ENCODE measurements at places on chromosomes 11 and 22.

- no peak for DNase-seq
These were observed 88.6 kb upstream of the KCNQ1OT1 start for GRCh38 chr11:2788168-2789071.

DNA sequence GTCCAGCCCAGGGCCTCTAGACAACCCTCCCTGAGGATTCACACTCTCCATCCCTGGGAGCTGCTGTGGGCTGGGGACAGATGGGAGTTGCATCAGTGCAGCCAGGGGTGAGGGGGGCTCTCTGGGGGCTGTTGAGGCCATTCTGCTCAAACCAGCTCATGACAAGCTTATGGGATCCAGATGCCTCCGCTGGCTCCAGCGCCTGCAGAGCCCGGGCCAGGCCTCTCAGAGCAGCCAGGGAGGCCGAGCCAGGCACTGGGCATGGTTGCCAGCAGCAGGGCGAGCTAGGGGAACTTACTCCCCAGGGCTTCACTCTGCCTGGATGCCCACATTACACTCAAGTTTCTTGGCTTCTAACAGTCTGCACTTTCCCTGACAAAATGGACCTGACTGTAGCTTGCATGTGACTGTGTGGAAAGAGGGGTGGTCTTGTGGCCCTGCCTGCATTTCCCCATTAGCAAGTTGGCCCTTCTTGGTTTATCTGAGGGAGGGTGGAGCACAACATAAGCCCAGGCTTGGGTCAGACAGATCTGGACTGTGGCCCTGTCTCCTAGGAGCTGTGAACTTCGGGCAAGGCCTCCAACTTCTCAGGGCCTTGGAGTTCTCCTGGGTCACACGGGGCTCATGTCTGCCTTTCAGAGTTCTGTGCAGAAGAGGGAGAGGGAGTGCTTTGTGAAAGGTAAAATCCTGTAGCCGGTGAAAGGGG lies 34.5 kb upstream of the CYB5R3 start:
- peak; percentile 69 for DNase-seq

DNA sequence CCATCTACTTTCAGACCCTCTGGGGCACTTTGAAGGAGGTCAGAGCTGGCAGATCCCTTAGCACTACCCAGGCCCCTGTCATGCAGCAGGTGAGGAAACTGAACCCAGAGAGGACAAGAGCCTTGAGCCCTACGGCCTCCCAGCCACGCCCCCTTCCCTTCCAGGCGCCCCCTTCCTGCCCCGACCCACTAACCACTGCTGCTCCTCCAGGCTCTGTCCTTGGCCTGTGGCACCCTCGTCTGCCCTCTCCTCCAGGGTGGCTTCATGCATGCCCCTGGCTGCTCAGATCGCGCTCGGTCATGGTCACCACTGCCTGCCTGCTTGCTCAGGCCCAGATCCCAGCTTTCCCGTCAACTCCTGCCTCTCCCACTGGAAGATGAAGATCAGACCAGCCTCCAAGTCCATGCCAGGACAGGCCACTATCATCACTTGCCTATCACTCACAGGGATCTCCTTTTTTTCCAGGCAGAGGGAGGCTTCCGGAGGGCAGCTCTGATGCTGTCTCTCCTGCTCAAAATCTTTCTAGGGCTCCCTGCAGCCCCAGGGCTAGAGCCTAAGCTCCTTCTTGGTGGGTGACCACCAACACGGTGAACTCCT lies 30.7 kb downstream of the ELFN2 start:
- DNase-seq, result no peak

- no peak for DNase-seq
These were observed 547.6 kb downstream of the INSC start for GRCh38 chr11:15662285-15662684.

DNA sequence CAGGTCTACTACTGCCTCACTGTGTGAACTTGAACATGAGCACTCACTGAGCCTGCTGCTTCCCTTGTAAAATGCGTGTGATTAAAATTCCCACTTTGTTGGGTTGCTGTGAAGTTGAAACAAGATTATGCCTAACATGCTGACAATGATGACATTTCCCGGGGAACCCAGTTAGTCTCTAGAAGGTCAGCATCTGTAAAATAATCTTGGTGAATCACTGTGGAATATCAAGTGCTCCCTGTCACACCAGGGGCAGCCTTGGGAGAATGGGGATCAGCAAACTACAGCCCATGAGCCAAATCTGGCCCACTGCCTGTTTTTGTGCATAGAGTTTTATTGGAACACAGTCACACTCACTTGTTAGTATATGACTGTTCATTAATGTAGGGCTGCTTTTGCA lies 335.2 kb downstream of the MIAT start:
- no peak for DNase-seq

DNA sequence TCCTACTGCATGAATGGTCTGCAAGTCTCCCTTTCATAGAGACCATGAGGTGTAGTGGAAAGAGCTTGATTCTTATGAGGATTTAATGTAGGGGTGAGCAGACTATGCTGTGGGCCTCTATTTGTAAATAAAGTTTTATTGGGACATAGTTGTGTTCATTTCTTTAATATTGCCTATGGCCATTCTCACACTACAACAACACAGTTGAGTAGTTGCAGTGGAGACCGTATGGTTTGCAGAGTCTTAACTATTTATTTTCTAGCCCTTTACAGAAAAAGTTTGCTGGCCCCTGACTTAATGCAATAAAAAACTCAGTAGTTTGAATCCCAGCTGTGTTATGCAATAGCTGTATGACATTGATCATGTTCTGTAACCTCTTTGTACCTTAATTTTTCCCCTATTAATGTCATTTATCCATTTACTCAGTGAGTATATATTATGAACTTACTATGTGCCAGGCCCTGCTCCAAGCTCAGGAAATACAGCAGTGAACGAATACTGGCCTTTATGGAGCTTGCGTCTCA lies 106.3 kb downstream of the ATXN10 start:
- no peak for DNase-seq

- DNase-seq, result no peak
These were observed 54.8 kb downstream of the DENND5A start for GRCh38 chr11:9210224-9210921.

- DNase-seq, result no peak
These were observed 130.5 kb downstream of the KIRREL3 start for GRCh38 chr11:126870021-126870420.

GRCh38 chr11:30018495-30018894 lies 1.7 kb upstream of the KCNA4 start:
- DNase-seq, result no peak

DNA sequence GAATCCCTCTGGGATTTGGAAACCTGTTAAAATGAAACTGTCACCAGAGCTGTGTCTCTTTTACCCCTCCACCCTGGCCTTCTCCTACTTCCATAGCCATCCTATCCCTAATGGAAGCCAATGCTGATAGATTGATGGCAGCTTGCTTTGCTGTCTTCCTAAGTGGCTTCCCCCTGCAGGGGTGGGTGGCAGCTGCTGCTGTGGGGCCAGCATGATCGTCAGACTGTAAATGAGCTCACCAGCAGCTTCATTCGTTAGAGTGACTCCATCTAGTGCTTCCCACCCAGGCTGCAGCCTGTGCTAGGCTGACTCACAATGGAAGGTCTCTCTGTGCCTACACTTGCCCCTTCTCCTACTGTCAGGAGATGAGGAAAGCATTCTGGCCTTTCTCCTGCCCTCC lies 311.0 kb downstream of the BUD13 start:
- DNase-seq, result no peak

GRCh38 chr22:21026783-21027692 lies 5.3 kb downstream of the SLC7A4 start:
- peak; percentile 74 for DNase-seq

DNA sequence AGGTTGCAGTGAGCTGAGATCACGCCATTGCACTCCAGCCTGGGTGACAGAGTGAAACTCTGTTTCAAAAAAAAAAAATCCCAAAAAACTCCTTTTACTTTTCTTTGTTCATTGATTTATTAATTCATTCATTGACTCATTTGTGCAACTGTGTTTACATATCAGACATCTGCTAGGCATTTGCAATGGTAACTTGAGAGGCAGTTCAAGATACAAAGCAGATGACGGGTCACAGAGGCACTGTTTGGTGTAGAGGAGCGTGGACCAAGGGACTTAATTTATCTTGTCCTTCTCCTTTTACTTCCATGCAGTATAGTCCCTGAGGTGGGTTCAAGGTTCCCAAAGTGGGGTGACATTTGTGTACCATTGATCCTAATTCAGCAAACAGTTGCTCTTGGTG lies 71.4 kb downstream of the KIAA1671 start:
- no peak for DNase-seq

Data from AG20443 (cell line).